ENCODE measurements at places on chromosomes 16 and 17.
A peak's percentile ranks its signal among the peaks of the same experiment; 100 is the strongest.

- DNase-seq: peak; percentile 54
Observed at GRCh38 chr16:78742501-78743283, 643.2 kb downstream of the WWOX start.

DNA sequence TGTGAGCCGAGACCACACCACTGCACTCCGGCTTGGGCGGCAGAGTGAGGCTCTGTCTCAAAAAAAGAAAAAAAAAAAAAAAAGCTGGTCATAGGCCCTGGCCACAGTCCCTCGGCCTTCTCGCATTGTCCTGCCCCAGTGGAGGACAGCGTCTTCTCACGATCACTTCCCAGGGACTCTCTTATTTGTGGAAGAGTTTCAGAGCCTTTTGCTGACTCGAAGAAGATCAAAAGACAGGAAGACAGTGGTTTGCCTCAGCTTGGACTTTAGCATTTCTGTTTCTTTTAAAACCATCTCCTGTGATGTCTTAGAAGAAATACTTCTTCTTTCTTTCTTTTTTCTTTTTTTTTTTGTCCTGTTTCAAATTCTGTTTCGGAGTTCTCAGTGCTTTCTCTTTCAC lies 210.0 kb downstream of the FTO start:
- DNase-seq: no peak

GRCh38 chr17:73933164-73933766 lies 270.2 kb upstream of the RPL38 start:
- no peak for DNase-seq

- no peak for DNase-seq
Observed at GRCh38 chr16:89112377-89113151, 18.9 kb downstream of the ACSF3 start.

- DNase-seq: peak; percentile 63
Observed at GRCh38 chr16:1770328-1771187, 785 bp downstream of the NME3 start.

DNA sequence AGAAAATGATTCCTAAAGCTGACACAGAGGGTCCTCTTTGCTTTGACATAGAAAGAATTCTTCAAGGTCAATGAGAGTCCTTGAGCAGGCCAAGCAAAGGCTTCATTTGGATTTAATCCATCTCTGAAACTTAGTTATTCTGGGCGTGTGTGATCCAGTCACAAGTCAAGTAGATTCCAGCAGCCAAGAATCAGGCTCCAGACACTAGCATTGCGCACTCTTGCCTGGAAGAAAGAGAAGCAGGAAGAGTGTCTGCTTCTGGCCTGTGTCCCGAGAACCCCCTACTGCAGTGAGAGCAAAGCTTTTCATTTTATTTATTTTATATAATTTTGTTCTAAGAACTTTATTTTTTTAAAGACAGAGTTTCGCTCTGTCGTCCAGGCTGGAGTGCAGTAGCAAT lies 88.2 kb upstream of the CACNG5 start:
- DNase-seq: no peak

- no peak for DNase-seq
Observed at GRCh38 chr16:9206156-9206555, 114.7 kb downstream of the HAPSTR1 start.

DNA sequence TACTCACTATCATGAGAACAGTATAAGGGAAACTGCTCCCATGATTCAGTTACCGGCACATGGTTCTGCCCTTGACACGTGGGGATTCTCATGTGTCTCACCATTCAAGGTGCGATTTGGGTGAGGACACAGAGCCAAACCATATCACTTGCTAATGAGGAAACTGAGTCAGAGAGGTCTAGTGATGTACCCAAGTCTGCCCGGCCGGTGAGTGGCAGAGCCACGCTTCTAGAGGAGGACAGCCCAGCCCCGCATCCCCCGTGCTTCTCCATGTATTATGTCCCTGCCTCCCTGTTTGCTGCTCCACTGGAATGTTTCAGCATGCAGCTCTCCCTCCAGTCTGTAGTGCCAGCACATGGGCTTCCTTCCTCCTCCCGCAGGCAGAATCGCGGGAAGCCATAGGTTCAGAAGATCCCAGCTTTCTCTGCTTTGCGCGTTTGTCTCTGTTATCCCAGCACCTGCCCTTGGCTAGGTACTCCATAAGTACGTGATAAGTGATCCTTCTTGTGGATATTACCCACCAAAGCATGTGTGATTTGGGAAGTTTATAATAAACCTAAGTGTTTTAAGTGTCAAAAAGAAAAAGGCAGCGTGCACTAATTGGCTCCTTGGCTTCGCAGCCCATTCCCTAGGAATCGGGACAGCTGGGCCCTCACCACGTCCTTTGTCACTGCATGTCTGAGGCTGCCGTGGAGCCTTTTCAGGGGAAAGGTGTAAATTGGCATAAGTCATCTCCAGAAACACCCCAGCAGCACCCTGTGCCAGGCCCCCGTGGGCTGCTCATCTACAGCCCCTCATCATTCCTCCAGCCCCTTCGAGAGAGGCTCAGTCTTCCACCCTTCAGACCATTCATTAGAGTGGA lies 103.8 kb downstream of the CLEC16A start:
- DNase-seq: no peak

DNA sequence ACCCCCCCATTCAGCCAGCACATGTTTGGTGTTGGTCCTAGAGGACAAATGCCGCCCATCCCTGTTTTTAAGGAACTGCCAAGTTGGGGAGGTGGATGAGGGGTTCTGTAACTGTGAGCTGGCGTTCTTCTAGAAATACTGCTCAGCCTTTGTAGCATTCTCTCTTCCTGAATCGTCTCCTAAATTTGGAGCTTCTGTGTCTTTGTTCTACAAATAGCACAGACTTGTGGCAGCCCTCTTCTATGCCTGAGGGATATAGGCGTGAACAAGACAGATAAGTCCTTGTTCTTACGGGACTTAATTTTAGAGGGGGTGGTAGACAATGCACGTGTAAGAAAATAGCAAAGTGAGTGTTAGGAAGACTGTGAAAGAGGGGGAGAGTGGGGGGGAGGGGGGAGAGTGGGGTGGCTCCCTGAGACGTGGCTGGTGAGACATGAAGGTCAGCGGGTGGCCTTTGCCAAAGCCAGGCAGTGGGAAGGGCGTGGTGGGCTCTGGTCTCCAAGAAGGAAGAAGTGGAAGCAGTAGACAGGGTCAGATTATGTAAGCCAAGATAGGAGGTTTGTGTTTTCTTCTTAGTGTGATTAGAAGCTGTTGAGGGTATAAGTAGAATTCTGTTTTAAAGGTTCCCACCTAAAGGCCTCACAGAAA lies 9.9 kb downstream of the MFSD11 start:
- DNase-seq: no peak

DNA sequence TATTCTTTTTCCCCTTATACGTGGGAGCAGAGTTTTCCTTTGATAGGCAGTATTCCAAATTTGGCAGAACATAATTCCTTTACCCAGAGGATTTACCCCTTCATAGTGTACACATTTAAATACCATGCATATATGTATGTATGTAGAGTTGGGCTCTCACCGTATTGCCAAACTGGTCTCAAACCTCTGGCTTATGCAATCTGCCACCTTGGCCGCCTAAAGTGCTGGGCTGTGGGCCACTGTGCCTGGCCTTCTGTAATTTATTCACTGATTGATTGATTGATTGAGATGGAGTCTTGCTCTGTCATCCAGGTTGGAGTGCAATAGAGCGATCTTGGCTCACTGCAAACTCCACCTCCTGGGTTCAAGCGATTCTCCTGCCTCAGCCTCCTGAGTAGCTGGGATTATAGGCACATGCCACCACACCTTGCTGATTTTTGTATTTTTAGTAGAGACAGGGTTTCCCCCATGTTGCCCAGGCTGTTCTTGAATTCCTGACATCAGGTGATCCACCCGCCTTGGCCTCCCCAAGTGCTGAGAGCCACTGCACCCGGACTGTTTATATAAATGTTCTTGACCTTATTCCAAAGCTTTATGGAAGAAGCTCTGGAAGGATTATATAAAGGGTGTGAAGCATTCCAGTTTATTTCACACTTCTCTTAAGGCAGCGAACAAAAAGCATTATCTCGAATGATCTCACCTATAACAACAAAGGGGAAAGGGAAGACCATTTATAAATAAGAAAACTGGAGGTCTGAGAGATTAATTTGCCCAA lies 14.9 kb downstream of the GLG1 start:
- no peak for DNase-seq

GRCh38 chr17:14297161-14297851 lies 3.6 kb upstream of the HS3ST3B1 start:
- peak; percentile 52 for DNase-seq

DNA sequence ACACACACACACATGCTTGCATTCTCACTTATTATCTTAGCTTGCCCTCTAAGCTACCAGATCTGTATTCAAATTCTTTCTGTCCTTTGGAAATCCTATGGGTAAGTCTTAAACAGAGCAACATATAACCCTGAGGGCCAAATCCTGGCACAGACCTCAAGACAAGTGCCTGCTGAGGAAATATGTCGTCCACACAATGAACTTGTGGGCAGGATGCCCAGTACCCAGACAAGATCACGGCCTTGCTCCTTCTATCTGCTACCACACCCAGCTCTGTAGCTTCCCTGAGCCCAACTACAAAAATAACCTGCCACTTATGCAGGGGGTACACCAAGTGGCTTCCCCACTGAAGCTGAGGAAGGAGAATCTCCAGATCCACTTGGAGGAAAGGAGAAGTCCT lies 37.3 kb upstream of the FA2H start:
- no peak for DNase-seq

GRCh38 chr17:307295-307691 lies 45.3 kb downstream of the RPH3AL start:
- DNase-seq: no peak

DNA sequence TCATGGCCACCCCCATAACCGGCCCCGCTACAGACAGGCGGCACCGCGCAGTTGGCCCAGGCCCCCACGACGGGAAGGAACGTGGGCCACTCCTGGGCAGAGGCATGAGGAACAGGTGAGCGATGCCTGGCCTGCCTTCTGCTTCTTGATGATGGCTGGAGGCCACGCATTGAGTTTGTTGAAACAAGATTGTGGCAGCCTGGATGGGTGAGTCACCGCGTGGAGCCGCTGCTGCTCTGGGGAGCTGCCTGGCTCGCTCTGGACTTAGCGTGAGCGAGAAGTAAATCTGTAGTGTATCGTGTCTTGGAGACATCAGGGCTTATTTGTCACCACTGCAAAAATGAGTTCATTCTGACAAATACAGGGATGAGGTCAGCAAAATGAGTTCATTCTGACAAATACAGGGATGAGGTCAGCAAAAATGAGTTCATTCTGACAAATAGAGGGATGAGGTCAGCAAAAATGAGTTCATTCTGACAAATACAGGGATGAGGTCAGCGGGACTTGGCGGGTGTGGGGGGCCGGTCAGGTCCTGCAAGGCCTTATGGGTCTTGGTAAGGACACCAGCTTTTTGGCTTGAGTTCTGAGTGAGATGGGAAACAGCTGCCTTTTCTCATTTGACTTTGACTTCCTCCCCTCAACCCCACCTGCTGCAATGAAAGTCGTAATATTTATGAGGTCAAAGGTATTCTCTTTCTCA lies 93.0 kb downstream of the SEC14L1 start:
- DNase-seq: peak; percentile 11

GRCh38 chr17:80296221-80296620 lies 35.6 kb downstream of the RNF213 start:
- no peak for DNase-seq

DNA sequence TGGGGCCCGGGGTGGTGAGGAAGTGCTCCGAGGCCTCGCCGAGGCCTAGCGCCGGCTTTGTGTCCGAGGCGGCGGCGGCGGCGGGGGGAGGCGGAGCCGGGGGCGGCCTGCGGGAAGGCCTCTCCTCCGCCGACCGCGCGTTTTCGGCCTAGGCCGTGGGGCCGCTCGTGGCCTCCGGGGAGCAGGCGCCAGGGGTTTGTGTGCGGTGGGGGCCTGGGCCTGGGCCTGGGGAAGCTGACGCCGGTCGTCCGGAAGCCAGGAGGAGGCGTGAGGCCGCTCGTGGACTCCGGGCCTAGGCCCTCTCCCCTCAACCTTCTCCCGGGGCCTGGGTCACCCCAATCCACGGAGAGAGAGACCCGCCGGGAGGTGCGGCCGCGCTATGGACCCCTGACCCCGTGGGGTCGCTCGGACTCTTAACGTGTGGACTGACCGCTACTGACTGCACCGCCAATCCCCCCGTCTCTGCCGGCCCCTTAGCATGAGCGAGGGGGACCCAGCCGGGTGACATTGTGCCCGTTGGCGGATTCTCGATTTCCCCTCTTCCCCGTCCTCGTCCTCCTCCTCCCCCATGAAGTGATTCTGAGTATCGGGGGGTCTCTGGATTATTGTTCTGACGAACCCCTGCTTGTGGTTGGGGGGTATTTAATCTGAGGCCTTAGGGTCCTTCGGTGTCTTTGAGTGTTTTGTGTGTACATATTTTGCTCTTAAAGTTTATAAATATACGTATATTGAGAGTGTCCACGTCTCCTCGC lies 660 bp downstream of the RBBP6 start:
- peak; percentile 68 for DNase-seq

GRCh38 chr17:32315171-32315570 lies 26.8 kb downstream of the C17orf75 start:
- DNase-seq: no peak

DNA sequence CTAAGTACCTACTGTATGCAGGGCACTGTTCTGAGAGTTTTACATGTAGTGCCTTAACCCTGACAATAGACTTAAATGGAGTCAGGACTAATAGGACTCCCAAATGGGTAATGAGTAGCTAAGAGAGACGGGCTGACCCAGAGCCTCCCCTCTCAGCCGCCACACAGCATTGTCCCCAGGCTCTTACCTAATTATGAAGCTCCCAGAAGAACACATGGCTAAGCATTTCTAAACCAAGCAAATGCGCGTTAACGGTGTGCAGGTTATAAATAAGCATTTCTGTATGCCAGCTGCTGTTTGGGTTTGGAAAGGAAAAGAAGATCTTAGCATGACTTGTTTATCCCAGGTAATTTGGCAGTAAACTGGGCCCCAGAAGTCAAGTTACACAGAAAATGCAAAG lies 14.3 kb downstream of the KATNIP start:
- DNase-seq: no peak

DNA sequence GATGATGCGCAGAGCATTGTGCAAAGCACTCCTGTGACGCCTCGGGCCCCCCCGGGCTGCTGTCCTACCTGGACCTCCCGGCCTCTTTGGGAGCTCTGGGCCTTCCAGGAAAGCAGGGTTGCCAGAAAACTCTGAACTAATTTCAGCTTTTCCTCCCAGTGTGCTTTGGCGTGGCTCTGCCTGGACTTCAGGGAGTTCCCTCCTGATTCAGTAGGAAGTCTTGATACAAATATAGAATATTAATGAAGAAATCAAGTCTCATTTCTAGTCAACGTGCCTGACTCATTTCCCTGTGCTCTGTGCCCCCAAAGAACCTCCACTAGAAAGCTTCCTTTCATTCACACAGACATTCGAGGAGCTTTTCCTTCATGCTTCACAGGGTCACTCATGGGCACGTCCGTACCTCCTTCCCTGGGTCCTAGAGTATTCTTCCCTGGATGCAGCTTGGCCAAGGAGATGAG lies 84.0 kb upstream of the NOL11 start:
- DNase-seq: no peak

All from activated naive CD8-positive, alpha-beta T cell treated with anti-CD3 and anti-CD28 coated beads for 36 hours (primary cell).